ENCODE measurements at places on chromosomes 2 and 18. TPM values are rescaled to one million over a fixed set of nuclear protein-coding genes. Genes with fewer than 3 reads are reported as not detected.

PLCL1 gene
- 3.9 TPM for total RNA-seq

DNA sequence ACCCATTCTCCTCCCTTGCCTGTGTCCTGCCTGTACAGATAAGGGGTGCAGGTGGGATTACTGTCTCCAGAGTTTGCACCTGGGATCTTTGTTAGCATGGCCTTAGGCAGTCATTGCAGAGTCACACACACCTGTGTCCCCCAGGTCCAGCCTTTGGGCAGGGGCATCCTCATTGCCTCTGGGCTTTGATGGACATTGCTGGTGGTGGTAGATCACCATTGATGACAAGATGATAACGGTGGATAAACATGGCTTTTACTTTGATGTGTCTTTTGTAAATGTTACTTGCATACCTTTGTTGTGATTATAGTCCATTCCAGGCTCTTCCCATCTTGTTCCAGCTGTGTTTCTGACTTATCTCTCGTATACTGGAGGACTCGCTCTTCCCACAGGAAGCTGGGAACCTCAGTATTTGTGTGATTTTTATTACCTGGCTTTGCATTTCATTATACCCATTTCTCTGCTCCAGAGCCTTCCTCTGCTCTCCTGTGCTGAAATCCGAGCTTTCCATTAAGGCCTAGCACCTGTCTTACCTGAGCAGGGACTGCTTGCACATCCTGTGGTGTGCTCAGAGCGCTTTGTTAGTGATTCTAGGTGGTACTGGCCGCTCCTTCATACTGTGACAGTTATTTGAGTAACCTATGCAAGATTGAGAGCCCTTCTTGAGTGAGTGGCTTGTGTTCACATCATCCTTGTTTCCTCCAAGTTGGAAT, 79.2 kb downstream of the PTPRM start:
- DNase-seq: no peak

DNA sequence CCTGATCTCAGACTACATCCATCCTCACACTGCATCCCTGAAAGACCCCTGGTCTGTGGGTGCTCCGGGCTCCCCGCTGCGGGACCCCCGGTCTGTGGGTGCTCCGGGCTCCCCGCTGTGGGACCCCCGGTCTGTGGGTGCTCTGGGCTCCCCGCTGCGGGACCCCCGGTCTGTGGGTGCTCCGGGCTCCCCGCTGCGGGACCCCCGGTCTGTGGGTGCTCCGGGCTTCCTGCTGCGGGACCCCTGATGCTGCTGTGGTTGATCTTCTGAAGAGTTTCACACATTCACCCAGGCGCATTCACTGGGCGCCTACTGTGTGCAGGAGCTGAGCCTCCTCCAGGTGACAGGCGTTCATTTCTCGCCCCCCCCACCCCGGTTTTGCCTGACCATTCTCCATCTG, 162.7 kb upstream of the SALL3 start:
- DNase-seq: no peak

DNA sequence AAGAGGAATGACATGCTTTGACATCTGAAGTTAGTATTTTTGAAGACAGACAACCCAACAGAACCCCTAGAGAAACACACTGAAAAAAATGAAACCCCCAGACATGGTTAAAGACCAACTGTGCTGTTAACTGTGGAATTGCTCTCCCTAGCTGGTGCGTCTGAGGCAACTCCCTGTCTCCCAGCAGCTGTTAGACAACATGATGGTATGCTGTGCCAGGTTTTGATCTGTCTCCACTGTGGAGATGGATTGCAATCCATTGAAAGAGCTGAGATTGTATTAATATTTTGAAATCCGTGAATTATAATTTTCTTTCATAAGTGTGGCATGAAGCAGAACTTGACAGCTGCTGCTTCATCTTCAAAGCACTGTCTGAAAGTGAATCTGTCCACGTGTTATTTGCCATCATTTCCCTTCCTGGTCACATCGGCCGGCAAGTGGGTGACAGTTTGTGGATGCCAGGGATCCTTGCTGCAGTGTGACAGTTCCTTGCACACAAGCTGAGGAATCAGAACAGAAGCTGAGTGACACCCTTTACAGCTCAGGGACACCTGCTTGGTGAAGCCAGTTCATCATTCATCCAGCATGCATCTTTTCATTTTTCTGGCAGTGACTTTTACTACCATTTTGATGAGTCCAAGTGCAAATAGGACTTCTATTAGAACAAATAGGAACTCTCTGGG, 58.2 kb upstream of the ACSL3 start:
- DNase-seq: no peak

Data from stomach (tissue), 19 donors.